Suppressor macrophage treated with lipopolysaccharide for 4 hours (primary cell): ENCODE measurements at places on chromosomes 12 and 14.

- DNase-seq, result no peak
Measured at GRCh38 chr12:123951467-123951866, 21.2 kb downstream of the CCDC92 start.

- no peak for DNase-seq
Measured at GRCh38 chr14:73142216-73142615, 5.9 kb downstream of the PSEN1 start.

DNA sequence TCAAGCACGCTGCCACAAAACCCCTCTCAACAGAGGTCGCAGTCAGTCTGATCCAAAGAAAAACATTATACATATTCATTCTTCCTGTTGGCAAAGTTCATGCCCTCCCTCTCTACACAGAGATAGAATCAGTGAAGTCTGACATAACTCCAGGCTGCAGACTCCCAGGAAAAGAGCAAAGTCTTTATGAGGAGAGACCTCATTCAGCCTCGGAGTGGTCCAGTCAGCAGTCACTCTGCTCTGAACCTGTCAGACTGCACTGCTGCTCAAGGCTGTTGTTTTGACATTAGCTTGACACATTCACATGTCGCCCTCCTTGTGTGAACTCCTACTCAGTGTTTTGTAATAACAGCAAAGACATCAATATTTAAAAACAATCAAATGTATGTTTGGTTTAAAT lies 241.2 kb upstream of the G2E3 start:
- DNase-seq, result no peak

- no peak for DNase-seq
Measured at GRCh38 chr12:122117979-122118378, 39.4 kb downstream of the MLXIP start.

- no peak for DNase-seq
Measured at GRCh38 chr12:68667291-68667690, 19.5 kb upstream of the NUP107 start.

DNA sequence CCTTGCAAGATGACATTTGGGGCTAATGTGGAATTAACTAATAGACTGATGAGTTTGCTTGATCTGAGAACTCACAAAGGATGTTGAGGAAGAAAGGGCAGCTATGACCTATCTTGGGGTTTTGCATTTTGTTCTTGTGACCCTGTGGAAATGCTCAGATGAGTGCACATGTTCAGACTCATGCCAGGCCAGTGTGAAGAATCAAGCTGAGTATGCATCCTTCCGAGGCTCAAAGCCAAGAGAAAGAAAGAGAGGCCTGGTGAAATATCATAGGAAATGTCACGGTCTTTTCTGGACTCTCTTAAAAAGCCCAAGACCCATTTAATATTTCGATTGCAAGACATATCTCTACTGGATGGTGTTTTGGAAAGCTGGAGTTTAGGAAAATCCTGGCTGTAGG lies 96.3 kb downstream of the CACNA1C start:
- DNase-seq, result no peak

- no peak for DNase-seq
Measured at GRCh38 chr12:116378002-116378401, 100.5 kb upstream of the MED13L start.

GRCh38 chr12:13367973-13368372 lies 171.4 kb downstream of the EMP1 start:
- no peak for DNase-seq
